ENCODE measurements at places on chromosomes 16 and 17. TPM values are rescaled to one million over a fixed set of nuclear protein-coding genes. Genes with fewer than 3 reads are reported as not detected.

Gene CCL16
- total RNA-seq = not detected

Gene KRT32
- not detected for total RNA-seq

Gene SLC38A8
- total RNA-seq = not detected

Gene FBXL16
- total RNA-seq = 0.12 TPM

Gene CACNG1
- not detected for total RNA-seq

Gene HBA2
- 1.3 TPM for total RNA-seq

Gene SMIM22
- not detected for total RNA-seq

Gene SRCIN1
- 10.8 TPM for total RNA-seq

Gene STAC2
- total RNA-seq = 0.56 TPM

Gene TEKT1
- 0.28 TPM for total RNA-seq

Gene CDRT15L2
- total RNA-seq = not detected

Gene ANKRD11
- 111 TPM for total RNA-seq

Gene KIF1C
- 57.9 TPM for total RNA-seq

Gene PDP2
- total RNA-seq = 6.0 TPM

Gene CDH15
- total RNA-seq = 0.92 TPM

Gene CACNG5
- total RNA-seq = not detected

Gene MRC2
- 76.0 TPM for total RNA-seq

Gene RHBDF2
- 6.8 TPM for total RNA-seq

Gene TP53TG3F
- not detected for total RNA-seq

Gene DNASE1L2
- total RNA-seq = 1.5 TPM

Gene DPEP3
- not detected for total RNA-seq

Gene CACNG4
- total RNA-seq = 2.2 TPM

Gene NAGLU
- 56.9 TPM for total RNA-seq

Gene PLA2G10
- 0.18 TPM for total RNA-seq

Gene LRRC37A2
- total RNA-seq = 11.7 TPM

Gene SLX4
- 5.6 TPM for total RNA-seq

Gene SLC52A1
- not detected for total RNA-seq

Gene DNAI2
- total RNA-seq = not detected

Gene KRT24
- total RNA-seq = not detected

Gene CCL17
- not detected for total RNA-seq

Gene KLHL10
- not detected for total RNA-seq

Gene BEAN1
- total RNA-seq = 2.4 TPM

Gene C1QTNF1
- 16.4 TPM for total RNA-seq

Gene GAS2L2
- not detected for total RNA-seq

Gene GNG13
- total RNA-seq = not detected

Gene DOC2B
- total RNA-seq = 0.35 TPM

Gene C17orf67
- 0.32 TPM for total RNA-seq

Gene TVP23A
- 2.0 TPM for total RNA-seq

Gene TMEM94
- 105 TPM for total RNA-seq

Gene CHCT1
- not detected for total RNA-seq

Gene FBXW10
- 0.04 TPM for total RNA-seq
